HepG2 (cell line): ENCODE measurements at places on chromosomes 2 and 18. TPM values are rescaled to one million over a fixed set of nuclear protein-coding genes. Genes with fewer than 3 reads are reported as not detected.

SEMA4F gene
- polyA plus RNA-seq, result 10.3 and 10.6 TPM in 2 replicates

ABCG8 gene
- polyA plus RNA-seq, result 8.1 and 10.0 TPM in 2 replicates

TGFA gene
- 6.7 and 7.8 TPM in 2 replicates for polyA plus RNA-seq

CHRND gene
- 0.13 and 0.18 TPM in 2 replicates for polyA plus RNA-seq

FSIP2 gene
- polyA plus RNA-seq, result 0.01 TPM in 1 of 2 replicates, not detected in the other

SCG2 gene
- polyA plus RNA-seq, result not detected in 2 replicates

SCYGR4 gene
- polyA plus RNA-seq, result not detected in 2 replicates

CLIP4 gene
- polyA plus RNA-seq, result 0.49 and 0.59 TPM in 2 replicates

KYNU gene
- polyA plus RNA-seq, result 13.7 and 21.9 TPM in 2 replicates

CD207 gene
- 0.13 and 0.15 TPM in 2 replicates for polyA plus RNA-seq

GAL3ST2 gene
- polyA plus RNA-seq, result 0.17 and 0.30 TPM in 2 replicates

DHX57 gene
- polyA plus RNA-seq, result 9.2 and 10.3 TPM in 2 replicates

GRCh38 chr18:63379639-63379962 is 12.6 kb upstream of the KDSR start:
- DNase-seq, result no peak

DNA sequence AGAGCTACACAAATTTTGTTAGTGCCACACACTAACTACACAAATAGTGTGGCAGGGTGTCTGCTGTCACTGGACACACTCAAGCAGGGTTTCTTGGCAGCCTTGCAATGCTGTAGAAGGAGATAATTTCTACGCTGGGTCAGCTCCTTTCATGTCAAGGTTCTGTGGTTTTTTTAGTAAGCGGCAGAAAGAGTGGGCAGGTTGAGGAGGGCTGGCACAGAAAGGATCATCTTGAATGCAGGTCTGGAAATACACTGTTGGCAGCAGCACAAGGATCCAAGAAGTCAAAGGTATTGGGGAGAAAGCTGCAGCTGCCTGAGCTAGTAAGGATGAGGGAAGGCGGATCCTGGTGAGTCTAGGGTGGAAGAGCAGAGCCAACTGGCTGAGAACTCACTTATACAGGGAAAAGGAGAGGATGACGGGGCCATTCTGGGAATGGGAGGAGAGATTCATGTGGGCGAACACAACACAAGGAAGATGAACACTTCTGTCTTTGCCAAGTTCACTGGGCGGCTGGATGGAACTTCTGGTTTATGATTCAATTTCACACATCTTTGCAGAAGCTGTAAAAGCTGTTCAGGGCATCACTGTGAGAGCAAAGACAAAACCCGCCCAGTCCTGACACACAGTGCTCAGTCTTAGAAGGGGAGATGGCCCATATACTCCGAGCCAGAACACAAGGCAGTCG is 16.9 kb upstream of the CYRIA start:
- DNase-seq, result no peak

DNA sequence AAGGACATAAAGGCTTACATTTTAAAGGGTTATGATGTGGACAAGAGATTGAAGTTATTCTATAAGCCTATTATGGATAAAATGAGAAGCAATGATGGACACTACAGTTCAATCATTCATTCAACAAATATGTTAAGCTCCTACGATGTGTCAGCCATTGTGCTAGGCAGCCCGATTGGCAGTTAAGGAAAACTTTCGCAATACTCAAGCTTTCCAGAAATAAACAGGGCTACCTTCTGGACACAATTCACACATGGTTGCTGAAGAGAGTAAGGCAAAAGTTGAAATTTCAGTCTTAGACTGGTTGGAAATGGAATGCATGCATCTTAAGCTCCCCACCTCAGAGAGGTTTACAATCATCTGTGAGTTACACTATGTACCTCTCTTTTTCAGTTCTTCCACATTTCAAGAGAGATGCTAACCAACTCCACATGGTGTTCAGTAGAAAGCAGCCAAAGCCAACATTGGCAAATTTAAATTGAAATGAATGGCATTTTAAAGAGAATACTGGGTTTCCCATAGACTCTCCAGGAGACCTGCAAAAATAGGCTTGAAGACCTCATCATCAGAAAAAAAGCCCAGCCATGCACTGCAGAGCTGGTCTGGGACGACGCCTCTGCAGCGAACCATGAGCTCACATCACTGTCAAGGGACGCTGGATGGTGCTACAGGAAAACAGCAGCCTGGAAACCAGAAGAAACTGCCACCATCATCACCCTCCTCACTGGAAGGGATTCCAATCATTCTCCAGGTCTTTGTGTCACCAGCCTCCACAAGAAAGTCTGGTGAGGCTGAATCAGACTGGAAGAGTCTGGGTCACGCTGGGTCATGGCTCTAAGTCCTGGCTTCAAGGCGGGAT is 276.3 kb downstream of the AFF3 start:
- no peak for DNase-seq

DNA sequence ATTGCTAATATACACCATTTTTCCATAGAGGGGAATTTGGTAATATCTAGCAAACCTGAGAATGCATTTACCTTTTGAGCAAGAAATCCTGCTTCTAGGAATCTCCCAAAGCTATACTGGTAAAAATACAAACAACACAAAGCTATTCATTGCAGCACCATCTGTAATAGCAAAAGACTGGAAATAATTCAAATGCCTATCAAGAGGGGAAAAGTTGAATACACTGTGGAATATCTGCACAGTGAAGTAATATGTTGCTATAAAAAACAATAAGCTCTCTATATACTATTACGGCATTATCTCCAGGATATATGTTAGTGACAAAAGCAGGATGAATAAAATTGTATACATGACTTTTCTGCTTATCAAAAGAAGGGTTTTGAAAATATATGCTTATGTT is 112.3 kb upstream of the CHAC2 start:
- no peak for DNase-seq

- DNase-seq, result no peak
Observed at GRCh38 chr2:60429681-60430080, 123.8 kb downstream of the BCL11A start.

DNA sequence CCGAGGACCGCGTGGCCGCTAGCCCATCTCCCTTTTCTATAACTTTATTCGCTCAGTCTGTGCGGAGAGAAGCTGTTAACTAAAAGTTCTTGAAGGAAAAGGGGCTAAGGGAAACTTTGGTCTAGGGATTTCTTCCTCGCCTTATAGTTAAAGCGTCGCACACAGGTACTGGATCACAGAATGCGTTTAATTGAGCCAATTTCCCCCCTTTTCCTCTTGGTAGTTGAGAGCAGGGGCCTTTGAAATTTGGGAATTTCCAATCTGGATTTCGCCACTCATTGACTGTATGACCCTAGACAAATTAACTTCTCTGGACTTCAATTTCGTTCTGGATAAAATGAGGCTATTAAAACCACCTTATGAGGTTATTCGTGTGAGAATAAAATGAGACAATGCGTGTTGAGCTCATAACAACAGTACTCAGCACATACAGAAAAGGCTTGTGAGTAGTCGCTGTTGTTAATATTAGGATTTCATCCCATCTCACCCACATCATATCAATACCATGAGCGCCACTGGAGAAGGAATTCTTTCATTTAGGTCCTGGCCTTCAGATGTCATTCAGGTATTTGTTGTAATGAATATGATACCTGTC is 763 bp upstream of the OLA1 start:
- DNase-seq, result no peak

- DNase-seq, result no peak
Observed at GRCh38 chr2:175981551-175981950, 20.5 kb downstream of the LNPK start.

- no peak for DNase-seq
Observed at GRCh38 chr18:650428-650858, 7.0 kb upstream of the TYMS start.

- DNase-seq, result no peak
Observed at GRCh38 chr2:130836501-130837174, at the start of gene ARHGEF4. Gene ARHGEF4, plus strand, starts transcription at chr2:130836914. Its CDS starts 40 bp downstream, at chr2:130836954.

DNA sequence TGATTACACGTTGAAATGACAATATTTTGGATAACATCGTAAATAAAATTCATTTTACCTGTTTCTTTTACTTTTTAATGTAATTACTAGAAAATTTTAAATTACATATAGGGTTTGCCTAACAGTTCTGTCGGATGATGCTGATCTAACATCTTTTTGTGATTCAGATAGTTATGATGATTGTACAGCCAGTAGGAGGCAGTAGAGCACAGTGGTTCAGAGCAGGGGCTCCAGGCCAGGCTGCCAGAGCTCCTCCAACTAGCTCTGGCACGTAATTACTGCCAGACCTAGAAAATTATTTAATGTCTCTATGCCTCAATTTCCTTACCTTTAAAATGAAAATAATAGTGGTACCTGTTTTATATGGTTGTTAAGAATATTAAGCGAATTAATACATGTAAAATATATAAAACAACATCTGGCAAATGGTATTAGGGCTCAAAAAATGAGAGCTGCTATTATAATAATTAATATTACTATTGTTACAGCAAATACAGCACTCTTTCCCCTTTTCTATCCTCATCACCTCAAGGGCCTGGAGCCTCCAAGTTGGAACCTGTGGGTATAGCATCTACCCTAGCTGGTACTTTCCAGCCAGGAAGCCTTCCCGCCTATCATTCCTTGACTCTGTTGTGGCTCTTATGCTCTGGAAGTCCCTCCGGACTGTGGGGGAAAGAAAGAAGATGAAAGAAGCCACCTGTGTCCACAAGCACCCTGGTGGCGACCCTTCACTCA is 47.7 kb upstream of the PLA2R1 start:
- peak; percentile 62 for DNase-seq

DNA sequence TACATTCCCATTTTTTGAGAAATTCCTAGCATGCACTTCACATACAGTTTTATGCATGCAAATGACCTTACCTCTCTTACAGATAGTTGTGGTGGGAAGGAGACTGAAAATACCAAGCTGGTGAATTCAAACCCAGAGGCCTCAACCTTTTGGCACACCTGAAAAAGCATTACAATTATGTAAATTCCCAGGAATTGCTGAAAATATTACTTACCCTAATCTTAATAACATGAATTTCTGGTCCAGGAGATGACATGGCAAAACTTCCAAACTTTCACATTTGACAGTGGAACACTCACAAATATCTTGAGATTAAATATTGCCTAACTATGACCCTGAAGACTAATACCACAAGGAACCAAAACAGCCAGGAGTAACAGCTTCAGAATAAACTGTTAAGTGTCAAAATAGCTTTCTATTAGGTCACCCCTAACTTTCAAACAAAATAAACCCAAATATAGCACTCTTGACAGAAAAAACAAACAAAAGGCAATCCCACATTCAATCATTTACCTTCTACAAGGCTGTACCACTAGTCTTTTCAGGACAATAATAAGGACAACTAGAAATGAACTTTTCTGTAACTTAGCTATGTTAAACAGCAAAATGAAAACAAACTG is 10.9 kb upstream of the PEX13 start:
- DNase-seq, result no peak

DNA sequence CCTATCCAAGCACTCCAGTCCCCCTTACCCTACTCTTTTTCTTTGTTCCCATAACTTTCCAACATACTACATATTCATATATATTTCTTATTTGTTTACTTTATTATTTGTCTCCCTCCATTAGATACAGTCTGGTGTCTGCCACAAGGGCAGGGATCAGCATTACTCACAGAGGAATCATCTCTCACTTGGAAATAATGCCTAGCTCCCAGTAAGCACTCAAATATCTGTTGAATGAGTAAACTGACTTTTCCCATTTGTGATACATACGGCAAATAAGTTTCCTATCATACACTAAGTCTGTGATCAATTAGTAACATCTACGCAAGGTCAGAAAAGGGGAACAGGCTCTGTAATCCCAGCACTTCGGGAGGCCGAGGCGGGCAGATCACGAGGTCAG is 18.7 kb downstream of the C1D start:
- no peak for DNase-seq

DNA sequence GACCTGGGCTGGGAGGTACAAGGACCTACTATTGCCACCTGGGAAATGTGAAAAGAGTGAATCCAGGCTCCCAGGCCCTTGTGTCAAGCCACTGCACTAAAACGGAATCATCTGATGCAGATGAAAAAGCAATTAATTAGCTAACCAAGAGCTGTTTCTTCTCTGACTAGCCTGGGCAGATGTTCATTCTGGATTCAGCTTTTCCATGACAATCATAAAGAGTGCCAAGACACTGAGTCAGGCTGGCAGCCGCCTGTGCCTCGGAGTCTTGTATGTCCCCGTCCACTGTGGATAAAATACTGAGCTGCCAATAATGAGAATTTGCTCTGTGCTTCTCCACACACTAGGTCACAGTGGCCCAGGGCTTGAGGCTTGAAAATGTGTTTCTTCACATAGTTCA is 21.7 kb upstream of the LCLAT1 start:
- no peak for DNase-seq

DNA sequence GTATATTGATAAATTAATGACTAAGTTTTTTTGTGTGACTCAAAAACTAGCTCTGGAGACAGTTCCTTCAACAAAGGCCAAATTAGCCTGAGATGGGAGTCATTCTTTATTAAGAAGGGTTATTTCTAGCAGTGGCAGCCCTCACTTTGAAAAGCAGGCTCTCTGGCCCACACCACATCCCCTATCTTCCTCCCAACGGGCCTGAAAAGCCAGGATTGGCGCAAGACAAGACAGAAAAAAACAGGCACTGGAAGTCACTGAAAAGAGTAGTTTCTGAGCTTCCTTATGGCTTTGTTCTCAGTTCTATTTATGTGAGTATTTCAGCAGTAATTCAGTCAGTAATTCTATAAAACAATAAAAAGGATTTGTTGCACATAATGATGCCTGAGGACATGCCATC is 149.0 kb downstream of the LAMA3 start:
- no peak for DNase-seq

- no peak for DNase-seq
Observed at GRCh38 chr18:10414293-10414842, 40.1 kb upstream of the APCDD1 start.

- no peak for DNase-seq
Observed at GRCh38 chr2:135182190-135182589, 130.1 kb downstream of the RAB3GAP1 start.
